ENCODE measurements at places on chromosomes 5 and 9.

DNA sequence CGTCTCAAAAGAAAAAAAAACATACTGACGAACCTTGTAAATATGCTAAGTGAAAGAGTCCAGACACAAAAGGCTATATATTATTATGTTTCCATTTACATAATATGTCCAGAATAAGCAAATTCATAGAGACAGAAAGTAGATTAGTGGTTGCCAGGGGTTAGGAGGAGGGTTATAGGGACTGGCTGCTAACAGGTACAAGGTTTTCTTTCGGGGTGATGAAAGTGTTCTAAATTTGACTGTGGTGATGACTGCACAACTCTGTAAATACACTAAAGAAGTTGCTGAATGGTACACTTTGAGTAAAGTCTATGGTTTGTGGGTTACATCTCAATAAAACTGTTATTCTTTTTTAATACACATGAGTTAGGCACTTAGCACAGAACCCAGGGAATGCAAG lies 98.8 kb downstream of the MYO10 start:
- no peak for DNase-seq

- DNase-seq, result no peak
Measured at GRCh38 chr9:77750981-77751340, 102.8 kb upstream of the GNA14 start.

DNA sequence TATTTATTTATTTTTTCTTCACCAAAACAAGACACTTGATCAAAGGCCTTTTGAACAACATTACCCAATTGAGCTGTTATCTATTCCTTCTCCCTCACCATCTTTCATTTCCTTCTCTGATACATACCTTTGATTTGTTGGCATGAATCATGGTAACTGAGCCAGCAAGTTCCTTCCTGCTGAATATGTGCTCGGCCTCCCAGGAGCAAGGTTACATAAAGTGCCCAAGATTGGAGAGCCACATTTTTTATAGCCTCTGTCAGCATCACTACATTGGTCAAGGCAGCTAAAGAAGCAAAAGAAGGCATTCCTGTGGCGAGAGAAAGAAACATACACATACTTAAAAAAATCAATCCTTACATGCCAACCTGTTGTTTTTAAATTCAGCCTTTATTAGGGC lies 369.6 kb downstream of the CYLC2 start:
- no peak for DNase-seq

DNA sequence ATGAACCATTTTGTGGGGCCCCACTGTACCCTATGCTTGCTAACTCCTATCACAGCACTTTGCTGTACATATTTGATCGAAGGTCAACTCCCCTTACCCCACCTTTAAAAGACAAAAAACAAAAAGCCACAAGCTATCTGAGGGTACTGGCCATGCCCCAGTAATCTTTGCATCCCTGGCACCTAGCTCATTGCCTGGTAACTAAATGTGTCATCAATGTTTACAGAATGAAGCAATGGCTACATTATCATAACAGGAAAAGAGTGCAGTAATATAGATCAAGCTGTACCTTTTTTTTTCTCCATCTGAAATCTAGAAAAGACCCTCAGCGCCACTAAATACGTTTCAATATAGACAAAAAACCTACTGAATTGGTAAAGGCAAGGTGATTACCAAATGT lies 188.0 kb downstream of the ELAVL2 start:
- DNase-seq, result no peak
